SJSA1 (cell line): ENCODE measurements at places on chromosomes 13 and 19. TPM values are rescaled to one million over a fixed set of nuclear protein-coding genes. Genes with fewer than 3 reads are reported as not detected.

- DNase-seq: no peak
Observed at GRCh38 chr13:44617648-44618047, 41.5 kb upstream of the TSC22D1 start.

- DNase-seq: no peak
Observed at GRCh38 chr13:53499576-53500133, 471.0 kb downstream of the OLFM4 start.

DNA sequence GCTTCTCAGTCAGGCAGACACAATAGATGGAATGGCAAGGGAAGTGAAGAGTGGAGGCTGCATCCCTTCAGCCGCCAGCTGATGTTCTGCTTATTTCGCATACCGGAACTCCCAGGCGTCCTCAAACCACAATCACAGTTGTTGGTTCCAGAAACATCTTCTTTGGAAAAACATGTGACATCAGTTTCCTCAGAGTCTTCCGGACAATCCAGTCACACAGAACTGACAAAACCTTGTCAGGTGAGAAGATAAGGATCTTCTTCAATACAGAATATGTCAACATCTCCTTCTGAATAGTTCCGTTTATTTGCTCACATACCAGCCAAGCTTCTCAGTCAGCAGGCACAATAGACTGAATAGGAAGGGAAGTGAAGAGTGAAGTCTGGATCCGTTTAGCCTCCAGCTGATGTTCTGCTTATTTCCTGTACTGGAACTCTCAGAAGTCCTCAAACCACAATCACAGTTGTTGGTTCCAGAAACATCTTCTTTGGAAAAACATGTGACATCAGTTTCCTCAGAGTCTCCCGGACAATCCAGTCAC is 45.1 kb upstream of the CEACAM21 start:
- no peak for DNase-seq

Gene RASGRP4
- not detected in 2 replicates for total RNA-seq

DNA sequence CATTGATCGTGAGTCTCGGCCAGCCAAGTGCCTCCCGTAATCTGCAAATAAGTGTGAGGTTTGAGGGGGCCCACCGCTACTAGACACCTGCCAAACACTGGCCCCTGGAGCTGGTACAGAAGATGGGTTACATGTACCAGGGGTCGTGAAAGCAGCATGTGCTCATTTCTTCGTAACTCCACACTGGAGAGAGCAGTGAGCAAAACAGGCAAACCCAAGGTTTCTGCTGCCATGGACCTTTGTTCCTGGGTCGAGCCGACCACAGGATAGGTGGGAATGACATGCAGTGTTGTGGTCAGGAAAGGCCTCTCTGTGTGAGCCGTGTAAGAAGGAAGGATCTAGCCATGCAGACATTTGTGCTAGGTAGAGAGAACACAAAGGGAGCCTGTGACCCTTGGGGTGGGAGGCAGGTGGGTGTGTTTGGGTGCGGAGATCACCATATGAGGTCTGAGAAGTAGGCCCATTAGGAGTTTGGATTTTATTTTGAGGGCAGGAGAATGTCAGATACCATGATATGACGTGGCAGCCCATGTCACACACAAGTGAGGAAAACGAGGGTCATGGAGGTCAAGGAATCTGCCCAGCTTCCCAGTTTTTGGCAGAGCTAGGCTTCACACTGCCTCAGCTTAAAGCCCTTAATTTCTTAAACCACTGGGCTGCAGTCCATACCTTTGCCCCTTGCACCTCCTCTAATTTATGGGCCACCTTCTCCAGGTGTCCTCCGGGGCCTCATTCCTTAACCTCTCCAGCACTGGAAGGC is 919 bp downstream of the GTF3A start:
- DNase-seq: no peak

DNA sequence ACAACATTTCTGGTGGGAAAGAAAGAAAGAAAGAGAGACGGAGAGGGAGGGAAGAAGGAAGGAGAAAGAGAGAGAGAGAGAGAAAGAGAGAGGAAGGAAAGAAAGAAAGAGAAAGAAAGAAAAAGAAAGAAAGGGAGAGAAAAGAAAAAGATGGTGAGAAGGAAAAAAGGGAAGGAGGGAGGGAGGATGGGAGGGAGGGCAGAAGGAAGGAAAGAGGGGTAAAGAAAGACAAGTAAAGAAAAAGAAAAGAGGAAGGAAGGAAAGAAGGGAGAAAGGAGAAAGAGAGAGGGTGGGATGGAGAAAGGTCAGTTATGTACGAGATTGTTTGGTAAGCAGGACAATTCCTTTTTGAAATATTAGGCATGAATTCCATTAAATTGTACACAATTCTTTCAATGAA is 145.3 kb downstream of the SPRY2 start:
- no peak for DNase-seq

DNA sequence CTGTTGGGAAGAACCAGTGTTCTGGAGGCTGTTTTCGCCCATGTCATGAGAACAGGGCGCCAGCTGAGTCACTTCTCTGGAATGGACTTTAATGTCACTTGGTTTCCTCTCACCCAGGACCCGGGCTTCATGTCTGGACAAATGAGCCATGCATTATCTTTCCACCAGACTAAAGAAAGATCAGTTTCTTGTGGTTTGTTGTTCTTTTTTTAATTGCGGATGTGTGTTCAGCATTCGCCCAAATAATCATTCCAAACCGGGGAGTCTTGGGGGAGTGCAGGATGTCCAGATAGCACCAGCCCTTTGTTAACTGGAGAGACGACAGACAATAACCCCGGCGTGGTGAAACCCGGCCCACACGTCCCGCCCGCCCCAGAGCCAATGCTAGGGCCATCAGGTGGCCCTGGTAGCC is 102.5 kb downstream of the COL4A2 start:
- DNase-seq: peak; percentile 99

- DNase-seq: no peak
Observed at GRCh38 chr19:23785982-23786381, 27.3 kb upstream of the ZNF681 start.

DNA sequence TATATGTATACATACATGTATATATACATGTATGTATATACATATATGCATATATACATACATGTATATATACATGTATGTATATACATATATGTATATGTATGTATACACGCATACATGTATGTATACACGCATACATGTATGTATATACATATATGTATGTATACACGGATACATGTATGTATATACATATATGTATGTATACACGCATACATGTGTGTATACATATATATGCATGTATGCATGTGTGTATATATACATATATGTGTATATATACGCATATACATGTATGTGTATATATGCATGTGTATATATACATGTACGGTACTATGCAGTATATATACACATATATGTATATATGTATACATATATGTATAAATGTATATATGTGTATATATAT is 2.6 kb upstream of the NCR1 start:
- DNase-seq: no peak

- no peak for DNase-seq
Observed at GRCh38 chr13:36293497-36293896, 4.1 kb downstream of the CCDC169 start.

Gene ZNF799
- total RNA-seq: 0.19 and 0.42 TPM in 2 replicates

- no peak for DNase-seq
Observed at GRCh38 chr19:22144394-22144793, 52.4 kb downstream of the ZNF676 start.

GRCh38 chr19:10864538-10864899 is 6.8 kb upstream of the CARM1 start:
- DNase-seq: peak; percentile 85

Gene C2CD4C
- 0.05 TPM in 1 of 2 replicates, not detected in the other for total RNA-seq

DNA sequence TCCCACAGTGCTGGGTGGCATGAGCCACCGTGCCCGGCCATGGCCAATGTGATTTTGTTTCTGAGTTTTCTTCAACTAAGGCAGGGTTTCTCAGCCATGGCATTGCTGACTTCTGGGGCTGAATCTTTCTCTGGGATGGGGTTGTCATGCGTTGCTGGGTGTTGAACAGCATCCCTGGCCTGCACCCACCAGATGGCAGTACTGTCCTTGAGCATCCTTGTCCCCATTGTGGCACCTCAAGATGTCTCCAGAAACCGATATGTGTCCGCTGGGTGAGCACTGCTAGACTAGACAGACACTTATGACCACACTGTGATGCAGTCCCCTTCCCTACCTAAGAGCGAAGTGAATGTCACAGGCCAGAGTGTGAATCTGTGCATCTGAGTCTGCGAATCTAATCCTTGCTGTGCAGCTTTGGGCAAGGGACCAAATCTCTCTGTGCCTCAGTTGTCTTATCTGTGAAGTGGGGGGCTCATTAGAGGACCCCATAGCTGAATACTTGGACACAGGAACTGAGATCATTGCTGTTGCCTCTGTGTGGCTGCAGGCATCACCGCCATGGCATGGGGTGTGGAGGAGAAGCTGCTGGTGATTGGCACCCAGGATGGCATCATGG is 50.3 kb upstream of the SIN3B start:
- peak; percentile 29 for DNase-seq

DNA sequence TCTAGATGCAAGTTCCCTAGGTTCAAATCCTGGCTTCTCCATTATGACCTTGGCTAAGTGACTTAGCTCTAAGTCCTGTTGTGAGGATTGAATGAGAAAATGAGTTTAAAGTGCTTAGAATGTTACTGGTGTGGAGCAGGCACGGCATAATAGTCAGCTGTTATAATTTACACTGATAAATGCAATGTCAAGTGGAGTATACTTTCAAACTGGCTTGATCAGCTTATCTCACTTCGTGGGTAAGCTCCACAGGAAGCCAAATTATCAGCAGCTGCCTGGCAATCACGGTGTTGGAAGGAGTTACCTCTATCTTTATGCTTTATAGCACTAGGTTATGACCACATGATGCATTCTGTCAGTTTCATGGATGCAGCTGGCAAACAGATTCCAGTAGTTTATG is 272.8 kb downstream of the OLFM4 start:
- DNase-seq: no peak

- DNase-seq: no peak
Observed at GRCh38 chr19:46021531-46022041, 1.3 kb downstream of the PGLYRP1 start.

Gene LYL1
- total RNA-seq: not detected in 2 replicates

Gene RYR1
- not detected in 2 replicates for total RNA-seq

DNA sequence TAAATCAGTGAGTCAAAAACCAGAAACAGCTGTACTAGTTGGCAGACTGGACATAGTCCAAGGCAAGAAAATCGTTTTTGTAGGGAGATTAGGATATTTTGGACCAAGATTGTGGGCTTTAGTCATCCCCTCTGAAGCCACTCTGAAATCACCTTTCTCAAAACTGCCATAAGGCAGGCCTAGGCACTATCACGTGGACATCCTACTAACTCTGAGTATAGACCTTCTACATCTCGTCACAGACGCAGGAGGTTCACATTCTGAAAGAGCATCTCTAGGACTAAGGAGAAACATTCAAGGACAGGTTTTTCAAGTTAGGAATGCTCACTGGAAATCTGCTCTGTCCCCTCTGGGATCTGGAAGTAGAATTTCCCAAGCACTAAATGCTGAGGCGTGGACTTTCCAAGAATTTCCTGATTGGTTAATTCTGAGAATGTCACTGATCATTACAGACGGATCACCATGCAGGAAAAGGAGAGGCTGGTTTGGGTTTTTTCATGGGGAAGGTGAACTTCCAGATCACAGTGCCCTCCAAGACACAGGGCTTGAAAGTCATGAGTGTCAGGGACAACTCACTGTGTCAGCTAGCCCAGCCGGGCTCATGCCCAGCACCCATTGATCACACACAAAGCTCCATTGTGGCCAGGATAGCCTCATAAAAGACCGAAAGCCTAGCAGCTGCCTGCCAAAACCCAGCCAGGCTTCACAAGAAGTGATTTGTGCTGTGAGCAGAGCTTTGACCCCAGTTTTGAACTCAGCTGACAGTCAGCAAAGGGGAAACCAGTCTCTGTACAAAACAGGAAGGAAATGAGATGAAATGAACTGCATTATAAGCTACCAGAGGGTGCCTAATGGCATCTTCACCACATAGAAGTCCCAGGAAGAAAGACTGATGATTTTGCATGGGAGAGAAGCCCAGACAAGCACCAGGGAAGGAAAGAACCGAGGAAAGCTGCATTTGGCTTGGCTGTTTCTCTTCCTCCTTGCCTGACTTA is 2.7 kb upstream of the RUBCNL start:
- DNase-seq: no peak

GRCh38 chr19:51921949-51922348 is 5.3 kb upstream of the ZNF613 start:
- no peak for DNase-seq

DNA sequence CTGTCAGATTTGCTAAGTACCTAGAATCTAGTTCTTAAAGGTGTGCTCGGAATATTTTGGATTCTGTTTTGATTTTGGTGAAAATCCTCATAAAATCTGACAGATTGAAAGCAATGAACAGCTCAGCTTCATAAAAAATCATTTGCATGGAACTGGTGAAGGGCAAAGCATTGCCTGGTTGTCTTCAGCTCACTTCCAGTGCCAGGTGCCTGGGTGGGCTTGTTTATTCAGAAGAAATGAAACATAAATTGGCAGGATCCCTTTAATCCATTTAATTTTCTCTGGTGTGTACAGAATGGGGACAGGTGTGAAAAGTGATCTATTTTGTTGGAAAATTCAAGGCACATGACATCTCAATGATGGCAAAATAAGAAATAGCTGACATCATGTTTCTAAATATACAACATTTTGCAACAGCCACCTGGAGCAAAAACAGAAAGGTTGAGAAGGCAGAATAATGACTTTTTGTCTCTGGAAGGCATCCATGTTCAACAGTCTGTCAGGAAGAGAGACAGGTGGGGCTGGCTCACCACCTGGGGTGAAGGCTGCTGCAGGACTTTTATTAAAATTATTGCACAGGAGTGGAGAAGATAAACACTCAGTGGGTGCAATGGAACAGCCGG is 52.2 kb downstream of the RFC3 start:
- DNase-seq: no peak
